Liver (tissue), 10 donors: ENCODE measurements at places on chromosomes 2 and 18.

- DNase-seq: peak; percentile 89
Observed at GRCh38 chr2:20650877-20651730, at the start of gene HS1BP3. Gene HS1BP3, minus strand, starts transcription at chr2:20651098. Its CDS starts 35 bp downstream, at chr2:20651063.

GRCh38 chr18:56221195-56222065 is 417.0 kb downstream of the TXNL1 start:
- DNase-seq: no peak

GRCh38 chr18:37946324-37946723 is 380.7 kb upstream of the CELF4 start:
- no peak for DNase-seq

- DNase-seq: no peak
Observed at GRCh38 chr2:28096421-28096820, 205.9 kb downstream of the BABAM2 start.

DNA sequence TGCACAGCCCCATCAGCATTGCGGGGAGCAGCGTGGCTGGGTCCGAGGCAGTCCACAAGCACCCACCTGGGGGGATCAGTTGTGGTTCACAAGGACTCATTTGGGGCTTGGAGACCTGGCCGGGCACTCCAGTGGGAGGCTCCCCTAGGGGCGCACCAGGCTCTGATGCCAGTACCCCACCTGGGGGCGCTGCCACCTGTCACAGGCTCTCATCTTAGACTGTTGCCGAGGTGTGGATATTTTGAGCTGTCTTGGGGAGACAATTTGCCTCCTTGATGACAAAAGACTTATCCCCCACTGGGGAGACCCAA is 3.0 kb downstream of the ADRA2B start:
- DNase-seq: no peak

- no peak for DNase-seq
Observed at GRCh38 chr18:38459131-38459994, 893.8 kb upstream of the CELF4 start.

DNA sequence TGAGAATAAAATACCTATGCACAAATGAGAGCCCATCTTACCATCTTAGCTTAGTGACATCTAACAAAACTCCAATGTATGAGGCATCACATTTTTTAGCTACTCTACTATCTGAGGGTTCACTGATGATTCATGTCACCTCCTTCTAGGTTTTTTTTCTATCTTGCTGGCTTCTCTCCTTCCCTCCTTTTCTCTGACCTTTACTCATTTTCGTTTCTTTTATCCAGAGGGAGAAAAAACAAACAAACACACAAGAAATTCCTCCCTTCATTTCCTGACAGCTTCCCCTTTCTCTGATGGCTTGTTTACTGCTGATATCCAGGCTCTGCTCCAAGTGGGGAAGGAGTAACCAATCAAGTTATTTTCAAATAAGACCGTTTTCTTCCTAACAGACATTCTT is 115.1 kb downstream of the UBE2E3 start:
- no peak for DNase-seq

GRCh38 chr2:70425682-70426301 is 123.9 kb upstream of the FAM136A start:
- no peak for DNase-seq

- DNase-seq: no peak
Observed at GRCh38 chr18:2138552-2138951, 432.8 kb downstream of the METTL4 start.

DNA sequence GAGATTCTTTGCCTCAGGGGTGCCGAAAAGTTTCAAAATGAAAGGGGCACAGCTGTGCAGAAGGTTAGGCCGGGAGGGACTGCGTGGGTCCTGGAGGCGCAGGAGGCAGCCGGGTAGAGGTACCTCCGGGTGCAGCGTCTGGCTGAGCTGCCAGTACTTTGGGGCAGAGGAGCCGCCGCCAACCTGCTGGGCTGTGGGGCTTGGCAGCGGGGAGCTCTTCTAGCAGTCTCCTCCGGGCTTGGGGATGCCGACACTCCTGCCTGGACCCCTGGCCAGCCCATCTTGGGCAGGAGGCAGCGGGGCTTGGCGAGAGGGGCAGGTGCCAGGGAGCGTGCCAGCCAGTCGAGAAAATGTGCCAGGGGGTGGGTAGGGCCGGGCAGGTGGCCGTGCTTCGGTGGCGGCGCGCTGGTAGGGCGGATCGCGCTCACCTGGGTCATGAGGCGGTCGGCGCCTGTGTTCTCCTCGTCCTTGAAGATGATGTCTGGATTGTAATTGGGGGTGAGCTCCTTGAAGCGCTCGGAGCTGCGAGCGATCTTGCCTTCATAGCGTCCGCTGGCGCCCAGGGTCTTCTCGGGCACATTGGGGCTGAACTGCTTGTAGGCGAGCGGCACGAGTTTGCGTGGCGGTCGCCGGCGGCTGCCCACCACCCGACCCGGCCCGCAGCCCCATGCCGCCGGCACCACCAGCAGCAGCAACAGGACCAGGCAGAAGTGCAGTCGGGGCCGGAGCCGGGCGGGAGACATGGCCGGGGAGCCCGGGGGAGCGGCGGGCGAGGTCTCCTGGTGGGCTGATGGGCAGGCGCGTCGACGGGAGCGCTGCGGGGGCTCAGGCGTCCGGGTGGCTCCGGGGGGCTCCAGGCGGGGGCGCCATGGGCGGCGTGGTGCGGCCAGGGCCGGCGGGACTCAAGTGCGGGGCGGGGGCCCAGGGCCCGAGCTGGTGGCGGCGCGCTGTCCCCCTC is 717 bp downstream of the IHH start:
- no peak for DNase-seq
